ENCODE measurements at places on chromosomes 3 and 15. TPM values are rescaled to one million over a fixed set of nuclear protein-coding genes. Genes with fewer than 3 reads are reported as not detected.

GRCh38 chr3:193732827-193733226 is 139.8 kb downstream of the OPA1 start:
- DNase-seq: no peak

GRCh38 chr3:67559029-67559605 is 95.3 kb downstream of the SUCLG2 start:
- no peak for DNase-seq

DNA sequence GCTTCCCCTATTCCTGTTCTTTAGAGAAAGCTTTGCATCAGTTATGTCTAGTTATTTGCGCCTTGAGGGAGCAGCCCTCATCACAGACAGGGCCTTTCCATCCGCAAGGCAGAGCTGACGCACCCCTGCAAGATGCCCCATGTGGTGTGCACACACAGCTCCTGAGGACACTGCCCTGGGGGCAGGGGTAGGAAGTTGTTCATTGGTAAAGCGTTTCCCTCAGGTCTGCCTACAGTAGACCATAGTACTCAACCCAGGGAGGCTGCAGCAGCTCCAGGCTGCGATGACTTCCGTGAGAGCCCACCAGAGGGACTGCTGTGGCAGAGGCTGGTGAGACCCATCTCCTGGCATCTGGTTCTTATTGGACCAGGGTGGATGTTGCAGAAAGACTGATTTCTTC is 55.1 kb upstream of the PLXNA1 start:
- DNase-seq: no peak

- no peak for DNase-seq
These were observed 132.1 kb downstream of the FEZF2 start for GRCh38 chr3:62241279-62241678.

DNA sequence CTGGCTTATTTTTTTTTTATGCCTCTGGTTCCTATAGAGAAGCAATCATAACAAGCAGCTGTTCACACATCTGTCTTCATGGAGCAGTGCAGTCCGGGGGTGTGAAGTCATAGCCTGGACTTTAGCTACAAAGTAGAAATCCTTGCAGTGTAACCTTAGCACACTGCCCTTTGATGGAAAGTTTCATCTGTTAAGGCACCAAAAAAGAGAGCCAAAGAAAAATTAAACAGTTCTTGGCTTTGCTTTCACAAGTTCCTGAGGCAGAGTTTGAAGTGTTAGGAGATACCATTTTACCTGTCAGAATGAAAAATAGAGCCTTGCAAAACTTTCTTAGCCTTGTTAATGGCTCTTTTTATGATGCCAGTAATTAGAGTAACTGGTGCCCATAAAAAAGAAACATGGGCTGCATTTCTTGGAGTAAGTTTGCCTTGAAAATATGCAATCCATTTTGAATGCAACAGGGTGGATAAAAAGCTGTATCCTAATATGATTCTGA is 84.1 kb downstream of the PIK3R4 start:
- peak; percentile 24 for DNase-seq

- DNase-seq: no peak
These were observed 202.7 kb upstream of the TOPAZ1 start for GRCh38 chr3:44039006-44039405.

DNA sequence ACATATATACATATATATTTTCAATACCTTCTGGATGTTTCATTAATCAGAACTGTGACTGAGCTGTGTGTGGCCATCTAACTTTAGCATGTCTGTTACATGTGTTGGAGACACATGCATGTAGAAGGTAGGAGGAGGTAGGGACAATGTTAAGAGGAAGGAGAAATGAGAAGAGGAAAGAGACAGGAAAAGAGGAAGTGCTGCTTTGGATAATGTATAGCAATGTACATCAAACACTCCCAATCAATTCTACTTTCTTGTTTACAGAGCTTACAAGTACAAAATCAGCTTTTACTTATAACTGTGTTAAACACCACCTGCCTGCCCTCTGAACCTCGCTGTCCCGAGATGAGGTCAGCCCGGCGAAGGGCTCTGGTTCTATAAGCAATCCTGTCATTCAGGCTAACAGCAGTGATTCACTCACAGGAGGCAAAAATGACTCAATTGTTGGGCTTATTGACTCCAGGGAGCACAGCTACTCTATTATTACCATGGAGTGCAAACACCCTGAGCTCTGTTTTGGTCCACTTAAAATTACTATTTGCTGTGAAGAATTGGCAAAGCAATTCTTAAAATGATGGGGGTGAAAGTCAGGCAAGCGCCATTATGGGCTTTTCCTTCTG is 188.9 kb downstream of the MEIS2 start:
- no peak for DNase-seq

- no peak for DNase-seq
These were observed 2.8 kb downstream of the ZIC4 start for GRCh38 chr3:147403511-147403910.

DNA sequence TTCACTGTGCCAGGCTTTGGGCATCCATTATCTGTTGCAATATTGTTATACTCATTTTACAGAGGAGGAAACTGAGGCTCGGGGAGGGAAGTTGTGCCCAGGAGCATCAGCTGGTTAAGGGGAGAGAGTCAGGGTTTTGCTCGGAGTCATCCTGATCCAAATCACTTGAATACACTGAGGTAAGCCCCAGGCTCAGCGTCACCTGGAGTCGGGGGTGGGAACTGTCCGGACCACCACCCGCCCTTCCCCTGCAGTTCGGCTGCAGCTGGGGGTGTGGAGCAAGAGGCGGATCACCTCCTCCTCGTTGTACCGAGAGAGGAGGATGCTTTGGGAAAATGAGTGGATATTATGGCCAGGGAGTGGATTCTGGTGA is 646 bp downstream of the HRH1 start:
- no peak for DNase-seq

GRCh38 chr3:50657816-50658215 is 16.9 kb upstream of the DOCK3 start:
- DNase-seq: no peak

- no peak for DNase-seq
These were observed 1.9 kb downstream of the TBC1D2B start for GRCh38 chr15:78075490-78076230.

GRCh38 chr3:55066551-55067047 is 138.7 kb upstream of the LRTM1 start:
- DNase-seq: peak; percentile 47

- DNase-seq: no peak
These were observed 81.4 kb downstream of the MBNL1 start for GRCh38 chr3:152350139-152350538.

DNA sequence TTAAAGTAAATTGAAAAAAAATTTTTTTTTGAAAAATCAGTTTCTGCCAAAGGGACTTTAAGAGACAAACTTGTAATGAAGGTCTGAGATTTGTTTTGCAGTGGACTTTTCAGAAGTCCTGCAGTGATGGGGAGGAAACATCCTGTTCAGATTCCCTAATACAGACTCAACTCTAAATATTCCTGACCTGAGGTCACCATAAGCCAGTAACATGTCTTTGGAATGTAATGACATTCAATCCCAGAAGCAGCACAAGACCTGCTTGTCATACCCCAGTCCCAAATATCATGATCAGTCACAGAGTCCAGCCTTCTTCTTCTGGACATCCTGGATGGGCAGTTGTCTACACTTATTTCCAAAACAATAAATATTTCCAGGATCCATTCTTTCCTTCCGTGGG is 53.6 kb downstream of the TMEM39A start:
- no peak for DNase-seq

GRCh38 chr15:57567891-57568290 is 23.8 kb upstream of the MYZAP start:
- DNase-seq: no peak

DNA sequence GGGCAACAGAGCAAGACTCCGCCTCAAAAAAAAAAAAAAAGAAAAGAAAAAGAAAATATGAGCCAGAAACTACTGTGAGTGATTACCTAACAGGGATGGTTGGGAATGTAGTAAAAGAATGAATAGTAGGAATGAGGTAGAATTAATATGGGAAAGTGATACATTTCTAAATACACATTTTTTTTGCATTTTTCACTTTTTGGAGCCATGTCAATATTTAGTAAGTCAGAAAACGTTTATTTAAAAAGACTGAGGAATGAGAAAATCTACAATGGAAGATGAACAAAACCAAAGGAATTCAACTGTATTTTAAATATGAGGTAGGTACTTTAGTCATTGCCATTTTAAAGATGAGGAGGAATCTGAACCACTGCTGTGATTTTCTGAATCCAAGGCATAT is 817.2 kb upstream of the CADM2 start:
- DNase-seq: no peak

DNA sequence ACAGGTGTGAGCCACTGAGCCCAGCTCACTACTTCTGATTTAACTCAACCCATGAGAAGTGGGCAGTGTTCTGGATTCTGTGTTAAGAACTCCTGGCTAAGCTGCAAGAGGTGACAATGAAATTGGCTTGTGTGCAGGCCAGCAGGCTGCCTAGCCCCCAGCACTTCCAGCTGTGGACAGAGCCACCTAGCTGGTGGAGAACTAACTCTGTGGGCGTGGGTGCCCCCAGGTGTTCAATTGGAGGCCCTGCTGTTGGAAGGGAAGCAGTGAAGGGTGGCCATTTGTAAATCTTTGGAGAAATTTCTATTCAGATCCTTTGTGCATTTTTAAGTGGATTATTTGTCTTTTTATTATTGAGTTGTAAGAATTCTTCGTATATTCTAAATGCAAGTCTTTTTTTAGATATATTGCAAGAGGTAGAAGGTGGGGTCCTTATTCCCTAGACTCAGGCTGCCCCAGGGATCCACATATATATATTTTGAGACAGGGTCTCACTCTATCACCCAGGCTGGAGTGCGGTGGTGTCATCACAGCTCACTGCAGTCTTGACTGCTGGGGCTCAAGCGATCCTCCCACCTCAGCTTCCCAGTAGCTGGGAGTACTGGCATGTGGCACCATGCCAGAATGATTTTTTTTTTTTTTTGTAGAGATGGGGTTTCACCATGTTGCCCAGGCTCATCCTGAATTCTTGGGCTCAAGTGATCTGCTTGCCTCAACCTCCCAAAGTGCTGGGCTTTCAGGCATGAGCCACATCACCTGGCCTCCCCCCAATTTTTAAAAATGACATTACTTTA is 7.2 kb upstream of the SCAMP5 start:
- no peak for DNase-seq

The CLDN18 gene
- polyA plus RNA-seq: 2.2 TPM
